Activated CD8-positive, alpha-beta memory T cell treated with anti-CD3 and anti-CD28 coated beads, Interleukin-2, amount 10 ng/mL, durations not matched to agents 7 days and 5 days (primary cell): ENCODE measurements at places on chromosomes 7 and 10.

DNA sequence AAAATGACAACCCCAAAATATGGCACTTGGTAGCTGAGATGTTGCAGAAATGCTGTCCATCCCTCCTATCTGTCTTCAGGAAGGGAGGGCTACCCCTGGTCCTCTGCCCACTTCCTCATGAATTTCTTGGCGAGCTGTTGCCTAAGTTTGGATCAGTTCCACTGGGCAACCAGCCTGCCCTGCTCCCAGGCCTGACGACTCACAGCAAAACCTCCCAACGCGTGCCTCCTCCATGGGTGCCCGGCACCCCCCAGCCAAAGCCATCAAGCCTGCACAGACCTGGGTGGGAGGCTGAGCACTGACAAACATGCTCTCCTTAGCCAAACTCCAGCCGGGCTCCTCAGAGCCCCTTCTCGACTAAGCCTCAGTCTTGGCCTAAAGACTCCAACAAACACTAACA is 8.9 kb downstream of the VSTM4 start:
- DNase-seq: no peak

- DNase-seq: no peak
These were observed 808.7 kb downstream of the XPNPEP1 start for GRCh38 chr10:109114579-109114978.

DNA sequence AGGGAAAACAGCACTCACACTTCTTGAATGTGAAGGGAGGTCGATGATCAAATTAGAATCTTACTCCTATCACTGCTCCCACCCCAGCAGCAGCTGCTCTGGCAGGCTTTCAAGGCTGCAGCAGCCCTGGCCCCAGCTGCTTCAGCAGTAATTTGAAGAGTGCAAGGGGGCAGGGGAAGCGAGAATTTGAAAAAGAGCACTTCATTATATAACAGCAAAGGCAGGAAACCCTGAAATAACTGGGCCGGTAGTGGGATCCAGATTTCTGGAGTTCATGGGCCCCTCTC is 44.9 kb downstream of the MYPN start:
- DNase-seq: no peak

GRCh38 chr7:65503434-65504152 is 129.9 kb downstream of the ZNF92 start:
- no peak for DNase-seq

DNA sequence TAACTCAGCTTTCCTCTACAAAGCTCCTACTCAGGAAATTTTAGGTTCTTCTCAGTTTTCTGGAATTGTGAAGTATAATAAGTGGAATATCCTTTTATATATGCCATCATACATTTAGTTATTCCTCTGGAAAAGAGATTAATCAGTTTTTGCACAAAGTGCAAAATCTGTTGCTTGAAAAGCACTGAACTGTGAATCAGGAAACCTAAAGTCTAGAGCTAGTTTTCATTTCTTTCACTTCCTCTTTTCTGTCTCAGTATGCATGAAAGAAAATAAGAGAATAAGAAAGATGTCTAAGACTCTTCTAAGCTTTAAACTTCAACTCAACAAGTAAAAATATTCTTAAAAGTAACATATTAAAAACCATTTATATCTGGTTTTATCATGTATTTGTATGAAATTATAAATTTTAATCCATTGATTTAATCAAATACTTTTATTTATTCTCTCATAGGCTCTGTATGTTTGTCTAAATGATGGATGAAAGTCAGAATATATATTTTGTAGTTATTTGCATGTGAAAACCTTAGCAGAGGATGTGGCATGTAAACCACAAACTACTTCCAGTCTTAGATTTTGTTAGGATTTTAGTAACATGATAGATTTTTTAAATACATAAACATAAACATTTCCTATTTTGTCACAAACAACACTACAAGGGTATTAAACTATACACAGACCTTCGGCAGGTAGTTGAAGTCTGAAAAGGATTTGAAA is 1073.0 kb downstream of the XPNPEP1 start:
- no peak for DNase-seq

GRCh38 chr10:106973716-106974115 is 190.8 kb downstream of the SORCS1 start:
- DNase-seq: no peak

- DNase-seq: no peak
These were observed 112.2 kb downstream of the VIM start for GRCh38 chr10:17340144-17340829.

- peak; percentile 56 for DNase-seq
These were observed 529 bp downstream of the HPS1 start for GRCh38 chr10:98446151-98446660.

DNA sequence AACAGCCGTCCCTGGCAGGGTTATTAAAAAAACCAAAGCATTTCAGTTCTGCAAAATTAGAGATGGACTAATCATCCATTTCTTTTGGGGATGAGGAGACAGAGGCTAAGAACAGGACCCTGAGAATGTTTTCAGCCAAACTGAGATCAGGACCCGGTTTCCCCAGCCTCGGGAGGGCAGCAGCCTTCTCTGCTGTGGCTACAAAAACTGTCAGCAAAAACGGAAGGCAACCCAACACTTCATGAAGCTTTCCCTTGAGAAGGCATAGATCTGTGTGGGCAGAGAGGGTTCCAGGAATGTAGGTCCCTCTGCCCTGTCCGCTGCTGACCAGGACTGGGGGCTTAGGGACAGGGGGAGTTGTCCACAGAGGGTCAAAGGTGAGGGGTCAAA is 313.5 kb downstream of the TCERG1L start:
- no peak for DNase-seq

DNA sequence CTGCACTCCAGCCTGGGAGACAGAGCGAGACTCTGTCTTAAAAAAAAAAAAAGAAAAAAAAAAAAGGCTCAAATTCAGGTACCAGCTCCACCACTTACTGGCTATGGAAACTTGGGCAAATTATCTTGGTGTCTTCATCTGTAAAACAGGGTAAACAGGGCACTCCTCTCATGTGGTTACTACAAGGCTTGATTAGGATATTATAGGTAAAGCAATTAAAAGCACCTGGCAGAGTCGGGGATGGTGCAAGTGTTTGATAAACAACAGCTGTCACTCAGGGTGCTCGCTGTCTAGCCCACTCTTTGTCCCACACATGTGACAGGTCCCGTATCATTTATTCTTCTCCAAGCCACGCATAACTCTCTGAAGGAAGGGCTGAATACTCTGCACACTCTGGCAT is 96.9 kb downstream of the SORBS1 start:
- no peak for DNase-seq

DNA sequence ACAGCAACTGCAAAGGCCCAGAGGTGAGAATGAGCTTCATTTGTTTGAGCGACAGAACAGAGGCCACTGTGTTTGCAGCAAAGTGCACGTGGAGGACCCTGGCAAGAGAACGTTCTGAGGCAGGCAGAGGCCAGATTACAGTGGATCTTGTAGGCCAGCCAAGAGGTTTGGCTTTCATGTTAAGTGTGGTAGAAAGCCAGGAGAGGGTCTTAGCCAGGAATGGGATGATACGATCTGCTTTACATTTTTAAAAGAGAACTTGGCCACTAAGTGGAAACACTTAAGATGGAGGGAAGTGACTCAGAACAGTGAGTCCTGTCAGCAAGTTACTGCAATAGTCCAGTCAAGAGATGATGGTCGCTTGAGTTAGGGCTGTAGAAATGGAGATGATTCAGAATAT is 4.6 kb downstream of the CCDC136 start:
- no peak for DNase-seq

GRCh38 chr10:22895252-22895651 is 32.6 kb upstream of the ARMC3 start:
- no peak for DNase-seq

- DNase-seq: peak; percentile 74
These were observed 67.6 kb upstream of the DDC start for GRCh38 chr7:50632561-50633413.

GRCh38 chr10:33174674-33175434 is 159.6 kb downstream of the NRP1 start:
- DNase-seq: no peak

DNA sequence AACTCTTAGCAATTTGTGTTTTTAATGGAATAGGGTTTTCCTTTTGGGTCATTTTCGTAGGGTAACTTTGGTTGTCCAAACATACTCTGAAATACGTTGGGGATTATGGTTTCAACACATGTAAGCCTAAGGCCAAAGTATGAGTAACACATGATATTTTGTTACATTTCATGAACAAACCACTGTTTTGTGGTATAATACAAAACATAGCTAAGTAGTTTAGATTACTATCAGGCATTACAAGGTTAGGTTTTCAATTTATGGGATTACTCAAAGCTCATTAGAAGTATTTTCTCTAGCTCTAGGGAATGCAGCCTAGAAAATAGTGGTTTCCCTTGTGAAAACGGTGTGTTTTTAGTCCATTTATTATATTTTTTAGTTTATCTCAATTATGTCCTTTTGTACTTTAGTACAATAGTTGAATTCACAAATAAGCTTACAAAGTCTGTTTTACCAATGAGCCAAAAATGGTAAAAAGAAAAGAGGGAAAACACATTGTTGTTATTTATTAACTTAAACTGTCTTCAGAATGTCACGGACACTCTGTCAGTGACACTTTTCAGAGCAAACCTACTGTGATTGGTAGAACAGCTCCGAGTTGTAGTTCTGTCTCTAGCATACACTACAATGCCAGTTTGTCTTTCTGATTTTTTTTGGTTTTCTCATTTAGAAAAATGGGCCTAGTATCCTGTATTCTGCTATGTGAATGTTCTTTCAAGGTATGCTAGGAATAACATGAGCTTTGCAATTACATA is 473.7 kb downstream of the SUGCT start:
- DNase-seq: no peak

- no peak for DNase-seq
These were observed 39.6 kb upstream of the LMTK2 start for GRCh38 chr7:98066934-98067507.

GRCh38 chr10:125156739-125157480 is 3.5 kb downstream of the CTBP2 start:
- no peak for DNase-seq

DNA sequence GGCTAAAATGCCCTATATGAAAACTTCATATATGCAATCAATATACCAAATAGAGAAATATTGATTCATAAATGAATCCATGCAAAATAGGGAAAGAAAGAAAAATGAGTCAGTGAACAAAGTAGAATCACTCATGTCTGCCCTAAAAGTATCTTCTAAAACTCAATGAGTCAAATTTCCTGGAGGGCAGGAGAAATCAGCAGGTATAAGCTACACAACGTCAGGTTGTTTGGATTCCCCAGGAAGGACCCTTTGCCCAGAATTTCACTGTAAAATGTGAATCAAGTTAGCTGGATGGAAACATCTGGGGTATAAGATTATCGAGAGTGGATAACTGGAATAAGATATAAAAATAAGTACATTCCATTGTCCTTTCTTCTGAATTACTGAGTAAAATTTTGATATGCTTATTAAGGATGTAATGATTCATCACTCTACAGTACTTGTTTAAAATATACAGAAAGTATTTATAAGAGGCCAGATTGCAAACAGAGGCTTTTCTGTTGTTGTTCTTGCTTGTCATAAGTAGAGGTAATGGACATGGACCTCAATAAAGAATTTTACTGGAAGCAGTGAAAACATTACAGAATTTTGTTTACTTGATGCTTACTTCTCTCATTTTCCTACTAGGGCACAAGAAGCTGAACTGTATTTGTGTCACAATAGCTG is 99.0 kb downstream of the AGMO start:
- no peak for DNase-seq

DNA sequence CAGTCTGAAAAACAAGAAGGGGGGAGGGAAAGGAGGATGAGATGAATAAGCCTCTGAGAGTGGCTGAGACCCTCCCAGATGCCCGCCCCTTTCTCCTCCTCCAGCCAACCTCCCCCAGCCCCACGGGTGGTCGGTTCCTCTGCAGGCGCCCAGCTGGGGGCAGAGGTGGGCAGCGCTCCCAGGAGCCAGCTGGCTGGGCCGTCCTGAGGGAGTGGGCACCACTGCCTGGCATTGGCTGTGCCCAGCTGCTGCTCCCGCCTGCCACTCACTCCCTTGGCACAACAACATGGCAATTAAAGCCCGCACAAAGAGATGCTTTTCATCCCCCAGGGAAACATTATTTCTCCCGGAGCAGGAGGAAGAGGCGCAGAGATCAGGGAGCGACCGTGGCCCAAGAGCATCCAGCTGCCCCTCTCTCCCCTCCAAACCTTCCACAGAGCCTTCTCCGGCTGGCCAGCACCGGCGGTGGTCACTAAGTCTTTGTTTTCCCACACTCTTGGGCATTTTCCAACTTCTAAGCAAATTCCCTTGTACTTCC is 107.2 kb downstream of the SPDYE5 start:
- DNase-seq: no peak

- DNase-seq: no peak
These were observed 7.1 kb downstream of the BAG3 start for GRCh38 chr10:119658274-119658673.

DNA sequence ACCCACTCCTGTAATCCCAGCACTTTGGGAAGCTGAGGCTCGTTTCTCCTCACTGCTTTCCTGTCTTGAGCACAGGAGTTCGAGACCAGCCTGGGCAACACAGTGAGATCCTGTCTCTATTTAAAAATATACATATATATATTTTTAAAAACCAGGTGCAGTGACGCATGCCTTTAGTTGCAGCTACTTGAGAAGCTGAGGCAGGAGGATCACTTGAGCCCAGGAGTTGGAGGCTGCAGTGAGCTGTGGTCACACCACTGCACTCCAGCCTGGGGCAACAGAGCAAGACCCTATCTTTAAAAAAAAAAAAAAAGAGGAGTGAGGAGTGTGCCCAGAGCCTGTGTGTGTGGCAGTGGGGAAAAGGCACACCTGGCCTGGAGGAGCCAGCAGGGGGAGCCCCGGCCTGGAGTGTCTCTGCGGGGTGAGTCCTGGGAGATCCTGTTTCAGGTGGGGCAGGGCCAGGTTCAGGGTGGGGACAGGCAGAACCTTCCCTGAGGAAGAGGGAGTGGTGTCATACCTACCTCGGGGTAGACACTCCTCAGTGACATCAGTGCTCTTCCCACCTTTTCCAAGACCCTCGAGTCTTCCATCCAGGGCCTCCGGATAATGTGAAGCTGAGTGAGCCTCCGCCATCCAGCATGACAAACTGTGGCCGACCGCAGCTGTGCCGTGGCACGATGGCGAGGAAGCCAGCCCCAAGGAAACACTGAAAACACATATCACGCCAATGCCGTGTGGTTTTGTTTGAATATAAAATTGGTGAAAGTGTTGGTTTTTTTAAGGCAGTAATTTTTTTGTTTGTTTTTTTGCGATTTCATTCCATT is 9.0 kb upstream of the ARPC1B start:
- DNase-seq: peak; percentile 67

- no peak for DNase-seq
These were observed 5.2 kb downstream of the TACR2 start for GRCh38 chr10:69411476-69411875.

GRCh38 chr10:52864201-52865106 is 91.9 kb upstream of the MBL2 start:
- no peak for DNase-seq

- DNase-seq: no peak
These were observed 2.7 kb downstream of the NOS3 start for GRCh38 chr7:150993511-150993910.

- DNase-seq: no peak
These were observed 66.3 kb upstream of the KLF6 start for GRCh38 chr10:3850999-3851937.
